ENCODE measurements at places on chromosomes 12 and 14. TPM values are rescaled to one million over a fixed set of nuclear protein-coding genes. Genes with fewer than 3 reads are reported as not detected.

DNA sequence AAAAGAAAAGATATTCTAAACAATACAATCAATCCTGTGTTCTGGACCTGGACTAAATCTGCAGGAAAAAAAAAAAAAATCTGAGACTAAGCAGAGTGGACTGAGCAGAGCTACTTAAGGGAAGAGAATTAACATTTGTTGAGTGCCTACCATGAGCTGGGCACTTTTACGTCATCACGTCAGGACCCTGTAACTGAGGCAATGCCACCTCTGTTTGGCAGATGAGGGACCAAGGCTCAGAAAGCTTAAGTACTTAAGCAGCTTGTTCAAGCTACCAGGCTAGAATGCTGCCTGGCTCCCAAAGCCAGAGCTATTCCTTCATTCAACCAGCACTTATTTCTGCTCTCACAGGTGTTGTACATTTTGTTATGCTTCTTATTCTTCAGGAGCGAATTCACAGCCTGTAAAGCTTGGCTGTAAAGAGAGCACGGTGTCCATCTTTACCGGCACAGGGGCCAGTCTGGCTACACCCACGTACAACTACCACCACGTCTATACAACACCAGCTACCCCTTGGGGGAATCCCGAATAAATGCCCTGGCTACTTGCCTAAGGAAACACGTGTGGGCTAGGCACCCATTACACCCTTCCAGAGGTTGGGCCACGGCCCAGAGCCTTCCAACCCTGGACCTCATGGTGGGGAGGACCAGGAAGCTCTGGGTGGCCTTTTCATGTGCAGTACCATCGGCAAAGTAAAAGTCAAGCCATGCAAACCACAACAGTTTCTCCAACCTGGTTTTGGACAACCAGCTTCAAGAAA, 27.0 kb downstream of the TMCC3 start:
- DNase-seq = no peak

DNA sequence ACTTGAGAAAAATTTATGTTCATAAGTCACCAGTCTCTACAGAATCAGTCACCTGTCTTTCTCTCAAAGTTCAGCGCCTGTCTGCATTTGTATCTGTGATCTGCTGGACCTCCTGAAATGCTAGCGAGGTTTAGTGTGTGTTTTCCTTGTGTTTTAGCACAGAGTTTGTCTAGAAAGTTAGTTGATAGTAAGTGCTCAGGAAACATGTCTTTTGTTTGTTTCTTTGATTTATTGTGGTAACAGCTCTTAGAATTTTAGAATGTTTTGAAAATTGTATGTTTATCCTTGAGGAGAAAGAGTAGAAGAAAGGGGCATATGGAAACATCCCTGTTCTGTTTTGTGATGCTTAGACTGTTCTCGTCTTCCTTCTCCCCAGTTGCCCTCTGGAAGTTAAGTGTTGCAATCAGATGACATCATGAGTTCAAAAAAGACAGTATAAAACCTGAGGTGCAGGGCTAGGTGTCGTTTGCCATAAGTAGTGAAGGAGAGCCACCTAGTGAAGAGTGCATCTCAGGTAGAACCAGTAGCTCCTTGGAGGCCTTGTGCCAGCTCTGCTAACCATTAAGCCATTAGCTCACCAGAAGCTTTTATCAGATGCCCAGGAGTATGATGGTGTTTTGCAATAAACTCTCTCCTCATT, 44.8 kb downstream of the FBXW8 start:
- peak; percentile 92 for DNase-seq

GRCh38 chr12:119902084-119902509, 25.0 kb upstream of the CIT start:
- no peak for DNase-seq

GRCh38 chr14:74941676-74942097, 13.7 kb downstream of the PGF start:
- no peak for DNase-seq

DNA sequence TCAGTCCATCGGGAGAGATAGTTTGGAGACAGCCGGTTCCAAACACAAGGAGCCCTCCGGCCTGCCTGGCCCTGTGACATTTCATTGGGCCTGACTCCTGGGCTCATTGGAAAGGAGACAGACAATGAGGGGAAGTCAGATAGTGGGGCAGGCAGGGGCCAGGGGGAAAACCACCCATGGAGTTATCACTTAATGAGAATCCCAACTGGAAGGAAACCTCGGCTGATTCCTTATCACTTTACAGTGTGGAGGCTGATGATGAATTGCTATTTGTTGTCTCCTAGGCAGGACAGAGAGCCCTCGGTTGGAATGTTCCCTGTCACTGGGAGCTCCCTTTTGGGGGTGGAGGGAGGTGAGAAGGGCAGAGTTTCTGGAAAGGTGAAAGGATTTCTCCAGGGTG, 44.4 kb downstream of the TBX5 start:
- DNase-seq = no peak

- DNase-seq = no peak
Observed at GRCh38 chr12:70798016-70798783, 122.3 kb downstream of the PTPRR start.

DNA sequence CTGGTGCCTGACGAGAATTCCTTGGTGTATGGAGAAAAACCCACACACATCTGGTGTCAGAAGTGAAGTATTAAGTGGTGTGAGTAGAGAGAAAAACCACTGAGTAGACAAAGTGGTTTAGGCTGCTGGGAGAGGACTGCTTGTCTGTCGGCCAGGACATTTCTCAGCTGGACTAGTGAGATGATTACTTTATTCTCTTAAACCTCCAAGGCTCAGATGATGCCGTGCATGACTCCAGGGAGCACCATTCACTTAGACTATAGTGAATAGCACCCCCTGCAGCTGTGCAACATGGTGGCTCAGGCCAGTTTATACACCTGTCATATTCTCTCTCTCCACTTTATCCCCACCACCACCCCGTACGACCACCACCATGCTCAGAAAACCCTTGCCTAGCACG, 28.5 kb upstream of the NFYB start:
- no peak for DNase-seq

GRCh38 chr14:102776761-102777710, at the start of gene TRAF3:
TSS of gene TRAF3 (plus strand) at chr14:102777449. CDS start at chr14:102870202, 92,753 bp downstream.
- DNase-seq = peak; percentile 72

GRCh38 chr12:32567296-32567674, 111.8 kb upstream of the DNM1L start:
- DNase-seq = no peak

GRCh38 chr12:3604286-3604685, 113.3 kb downstream of the PRMT8 start:
- DNase-seq = peak; percentile 54

- no peak for DNase-seq
Observed at GRCh38 chr14:100674428-100674827, 52.3 kb upstream of the DLK1 start.

DNA sequence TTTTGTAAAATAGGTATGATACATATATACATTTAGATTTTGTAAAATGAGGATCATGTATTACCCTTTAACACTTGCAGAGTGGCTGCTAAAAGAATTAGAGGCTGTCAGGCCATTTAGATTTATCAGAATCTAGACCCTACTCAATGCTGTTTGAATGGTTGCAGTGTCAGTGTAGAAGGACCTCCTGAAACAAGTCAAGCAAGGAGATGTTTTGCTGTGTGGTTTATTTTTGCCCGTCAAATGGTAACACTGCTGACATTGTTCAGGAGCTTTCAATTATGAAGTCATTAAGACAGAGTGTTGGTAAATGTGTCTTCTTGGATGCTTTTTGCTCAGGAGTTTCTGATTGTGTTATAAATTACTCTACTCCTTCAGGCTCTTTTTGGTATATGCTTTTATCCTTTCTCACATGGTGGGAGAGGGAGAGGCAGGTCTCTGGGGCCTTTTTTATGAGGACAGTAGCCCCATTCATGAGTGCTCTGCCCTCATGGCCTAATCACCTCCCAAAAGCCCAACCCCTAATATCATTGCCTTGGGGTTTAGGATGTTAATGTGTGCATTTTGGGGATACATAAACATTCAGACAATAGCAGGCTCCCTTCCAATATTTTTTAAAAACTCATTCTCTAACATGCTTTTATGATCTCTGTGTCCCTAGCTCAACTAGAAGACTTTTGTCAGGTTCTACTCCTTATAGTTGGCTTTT, 16.5 kb downstream of the EID3 start:
- DNase-seq = no peak

- DNase-seq = peak; percentile 54
Observed at GRCh38 chr12:50057000-50057841, at the start of gene ASIC1. TSS of gene ASIC1 (plus strand) at chr12:50057596. CDS start at chr12:50058767, 1,171 bp downstream.

DNA sequence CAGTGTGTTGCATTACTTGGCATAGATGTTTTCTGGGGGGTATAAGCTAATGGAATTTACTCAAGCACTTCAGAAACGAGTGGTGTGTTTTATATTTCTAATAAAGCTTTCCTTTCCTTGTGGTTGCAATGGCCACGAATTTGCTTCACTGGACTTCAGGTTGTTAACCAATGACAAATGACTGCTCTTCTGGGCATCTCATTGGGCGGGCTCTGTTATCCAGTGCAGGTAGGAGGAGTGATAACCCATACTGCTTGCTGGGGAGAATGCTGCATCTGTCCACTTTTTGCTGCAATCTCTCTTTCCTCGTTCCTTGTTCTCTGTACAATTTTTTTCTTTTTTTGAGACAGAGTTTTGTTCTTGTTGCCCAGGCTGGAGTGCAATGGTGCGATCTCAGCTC, 80.0 kb upstream of the RPH3A start:
- no peak for DNase-seq

DNA sequence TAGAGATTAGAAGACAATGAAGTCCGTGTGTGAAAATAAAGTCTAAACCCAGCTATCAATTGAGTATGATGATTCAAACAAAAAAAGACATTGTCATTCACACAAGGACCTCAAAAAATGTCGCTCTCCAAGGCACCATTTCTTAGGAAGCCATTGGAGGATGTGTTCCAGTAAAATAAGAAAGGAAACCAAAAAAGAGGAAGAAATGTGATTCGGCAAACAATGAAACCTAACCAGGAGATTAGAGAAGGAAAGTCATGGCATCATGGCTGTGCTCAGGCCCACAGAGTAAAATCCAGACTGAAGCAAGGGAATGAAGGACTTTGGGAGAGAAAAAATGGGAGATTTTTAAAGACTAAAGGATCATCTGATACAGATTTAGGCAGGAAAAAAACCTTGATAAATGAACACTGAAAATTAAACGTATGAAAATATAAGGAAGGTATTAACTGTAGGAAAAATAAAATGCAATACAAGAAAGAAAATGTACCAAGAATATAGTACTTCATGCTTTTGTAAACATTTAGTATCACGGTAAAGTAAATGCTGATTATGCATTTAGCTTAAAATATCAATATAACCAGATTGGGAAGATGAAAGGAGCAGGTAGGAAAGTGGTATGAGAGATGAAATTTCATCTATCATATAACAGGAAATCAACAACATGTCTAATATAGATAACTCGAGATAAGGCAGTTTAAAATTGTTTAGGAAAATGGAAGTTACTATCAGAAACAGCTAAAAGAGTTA, 38.2 kb upstream of the MTHFD1 start:
- DNase-seq = no peak

CACNA2D4 gene
- 7.9 TPM for total RNA-seq

SLC10A1 gene
- total RNA-seq = not detected

BEST3 gene
- not detected for total RNA-seq

SLC4A8 gene
- total RNA-seq = 9.9 TPM

SGPP1 gene
- 9.4 TPM for total RNA-seq

SERPINA12 gene
- total RNA-seq = not detected

NACA gene
- 586 TPM for total RNA-seq

KRT85 gene
- total RNA-seq = not detected

BMAL2 gene
- 4.8 TPM for total RNA-seq

PROX2 gene
- total RNA-seq = not detected

IL26 gene
- not detected for total RNA-seq

GUCY2C gene
- not detected for total RNA-seq

ZCRB1 gene
- total RNA-seq = 46.8 TPM

Measured in upper lobe of left lung (tissue), 6 donors.